Mesothelial cell of epicardium (in vitro differentiated cells): ENCODE measurements at places on chromosomes 6 and 20.

- DNase-seq = no peak
These were observed 804.1 kb downstream of the TFAP2A start for GRCh38 chr6:9610620-9611415.

GRCh38 chr20:23503649-23504048 lies 12.7 kb downstream of the CST8 start:
- DNase-seq = no peak

DNA sequence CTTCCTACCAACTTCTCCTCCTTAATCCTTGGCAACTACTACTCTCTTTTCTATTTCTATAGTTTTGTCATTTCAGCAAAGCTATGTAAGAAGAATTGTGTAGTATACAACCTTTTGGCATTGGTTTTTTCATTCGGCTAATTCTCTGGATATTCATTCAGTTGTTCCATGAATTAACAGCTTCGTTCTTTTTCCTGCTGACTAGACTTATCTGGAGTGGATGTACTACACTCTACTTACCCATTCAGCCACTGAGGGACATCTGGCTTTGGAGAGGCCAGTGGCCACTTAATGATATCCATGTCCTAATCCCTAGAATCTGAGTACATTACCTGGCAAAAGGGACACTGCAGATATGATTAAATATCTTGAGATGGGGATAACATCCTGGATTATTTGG lies 623.9 kb downstream of the DOK5 start:
- DNase-seq = no peak

DNA sequence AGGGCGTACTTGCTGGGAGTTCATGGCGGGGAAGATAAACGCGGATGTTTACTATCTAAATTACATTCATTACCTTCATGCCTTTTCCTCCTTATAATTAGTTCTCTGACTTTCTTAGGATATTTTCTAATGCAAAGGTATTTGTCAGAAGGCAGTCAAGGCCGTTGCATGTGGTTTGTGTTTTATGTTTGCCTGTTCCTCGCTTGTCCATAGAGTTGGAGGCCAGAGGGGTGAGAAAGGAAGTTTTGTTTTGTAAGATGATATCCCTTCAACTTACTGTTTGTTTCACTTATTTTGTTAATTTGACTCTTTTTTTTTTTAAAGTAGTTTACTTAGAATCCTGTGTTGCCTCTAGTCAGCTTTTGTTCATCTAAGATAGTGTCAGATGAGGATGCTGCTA lies 4.0 kb upstream of the CCN2 start:
- DNase-seq = no peak

GRCh38 chr6:104022126-104022525 lies 837.6 kb downstream of the HACE1 start:
- DNase-seq = no peak

DNA sequence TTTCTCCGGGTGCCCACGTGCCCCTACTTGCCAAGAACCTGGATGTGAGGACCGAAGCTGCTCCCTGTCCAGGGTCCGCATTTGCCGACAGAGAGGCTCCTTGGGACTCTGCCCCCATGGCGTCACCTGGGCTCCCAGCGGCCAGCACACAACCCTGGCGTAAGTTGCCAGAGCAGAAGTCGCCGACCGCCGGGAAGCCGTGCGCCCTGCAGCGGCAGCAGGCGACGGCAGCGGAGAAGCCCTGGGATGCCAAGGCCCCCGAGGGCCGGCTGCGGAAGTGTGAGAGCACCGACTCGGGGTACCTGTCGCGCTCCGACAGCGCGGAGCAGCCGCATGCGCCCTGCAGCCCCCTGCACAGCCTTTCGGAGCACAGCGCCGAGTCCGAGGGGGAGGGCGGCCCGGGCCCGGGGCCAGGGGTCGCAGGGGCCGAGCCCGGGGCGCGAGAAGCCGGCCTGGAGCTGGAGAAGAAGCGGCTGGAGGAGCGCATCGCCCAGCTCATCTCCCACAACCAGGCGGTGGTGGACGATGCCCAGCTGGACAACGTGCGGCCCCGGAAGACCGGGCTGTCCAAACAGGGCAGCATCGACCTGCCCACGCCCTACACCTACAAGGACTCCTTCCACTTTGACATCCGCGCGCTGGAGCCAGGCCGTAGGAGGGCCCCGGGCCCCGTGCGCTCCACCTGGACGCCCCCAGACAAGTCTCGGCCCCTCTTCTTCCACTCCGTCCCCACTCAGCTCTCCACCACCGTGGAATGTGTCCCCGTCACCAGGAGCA lies 28.3 kb downstream of the ZNF831 start:
- DNase-seq = no peak

GRCh38 chr6:148336901-148337300 lies 5.7 kb upstream of the SASH1 start:
- DNase-seq = no peak

DNA sequence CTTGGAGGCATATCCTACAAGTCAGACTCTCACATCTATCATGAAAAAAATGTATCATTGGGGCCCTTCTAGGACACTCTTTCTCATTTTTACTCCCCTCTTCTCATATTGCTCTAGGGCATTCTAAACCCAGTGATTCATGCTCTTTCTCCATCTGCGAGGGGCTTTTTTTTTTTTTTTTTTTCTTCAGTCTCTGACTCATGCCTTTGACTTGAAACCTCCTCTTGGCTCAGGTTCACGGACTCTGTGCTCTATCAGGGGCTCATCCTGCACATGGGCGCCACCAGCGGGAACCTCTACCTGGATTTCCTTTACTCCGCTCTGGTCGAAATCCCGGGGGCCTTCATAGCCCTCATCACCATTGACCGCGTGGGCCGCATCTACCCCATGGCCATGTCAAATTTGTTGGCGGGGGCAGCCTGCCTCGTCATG lies 17.8 kb downstream of the SLC22A1 start:
- no peak for DNase-seq

DNA sequence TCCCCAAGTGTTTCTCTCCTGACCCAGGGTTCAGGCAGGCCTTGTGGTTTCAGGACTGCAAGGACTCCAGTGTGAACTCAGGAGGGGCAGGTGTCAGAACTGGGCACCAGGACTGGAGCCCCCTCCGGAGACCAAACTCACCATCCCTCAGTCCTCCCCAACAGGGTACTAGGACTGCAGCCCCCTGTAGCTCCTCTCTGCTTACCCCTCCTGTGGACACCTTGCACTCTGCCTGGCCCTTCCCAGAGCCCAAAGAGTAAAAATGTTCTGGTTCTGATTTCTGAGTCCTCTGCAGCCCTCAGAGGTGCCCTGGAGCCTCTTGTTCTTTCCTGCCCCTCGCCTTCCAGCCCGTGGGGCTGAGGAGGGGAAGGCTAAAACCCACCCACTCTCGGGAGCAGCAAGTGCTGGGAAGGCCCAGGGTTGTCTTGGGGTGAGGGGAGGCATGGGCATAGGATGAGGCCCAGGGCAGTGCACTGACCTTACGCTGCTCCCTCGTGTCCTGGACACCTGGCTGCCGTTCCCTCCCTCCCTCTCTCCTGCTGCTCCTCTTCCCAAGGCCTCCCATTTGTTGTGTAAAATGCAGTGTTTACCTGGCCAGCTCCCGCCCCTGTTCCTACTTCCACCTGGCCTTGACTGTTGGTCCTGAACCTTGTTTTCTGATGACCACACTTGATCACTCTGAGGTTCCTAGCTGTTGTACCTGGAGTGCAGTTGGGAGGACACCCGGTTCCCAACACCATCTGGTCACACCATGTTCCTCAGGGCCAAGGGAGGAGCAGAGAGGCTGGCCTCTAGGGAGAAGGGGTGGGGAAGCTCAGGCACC lies 9.9 kb downstream of the CNPY3 start:
- no peak for DNase-seq

DNA sequence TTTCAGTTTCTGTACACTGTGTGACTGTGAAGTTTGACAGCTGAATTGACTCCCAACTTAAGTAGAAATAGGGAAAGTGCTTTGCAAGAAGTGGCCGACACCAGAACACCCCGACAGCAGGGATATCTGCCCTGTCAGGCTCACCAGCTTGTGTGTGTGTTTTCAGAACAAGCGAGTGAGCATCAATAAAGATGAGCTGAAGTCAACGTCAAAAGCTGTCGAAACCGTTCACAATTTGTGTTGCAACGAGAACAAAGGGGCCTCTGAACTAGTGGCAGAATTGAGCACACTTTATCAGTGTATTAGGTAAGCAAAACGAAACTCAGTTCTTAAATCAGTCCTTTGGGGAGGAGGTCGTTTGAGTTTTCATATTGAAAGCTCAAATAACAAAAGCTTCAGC lies 10.7 kb downstream of the NELFCD start:
- no peak for DNase-seq

DNA sequence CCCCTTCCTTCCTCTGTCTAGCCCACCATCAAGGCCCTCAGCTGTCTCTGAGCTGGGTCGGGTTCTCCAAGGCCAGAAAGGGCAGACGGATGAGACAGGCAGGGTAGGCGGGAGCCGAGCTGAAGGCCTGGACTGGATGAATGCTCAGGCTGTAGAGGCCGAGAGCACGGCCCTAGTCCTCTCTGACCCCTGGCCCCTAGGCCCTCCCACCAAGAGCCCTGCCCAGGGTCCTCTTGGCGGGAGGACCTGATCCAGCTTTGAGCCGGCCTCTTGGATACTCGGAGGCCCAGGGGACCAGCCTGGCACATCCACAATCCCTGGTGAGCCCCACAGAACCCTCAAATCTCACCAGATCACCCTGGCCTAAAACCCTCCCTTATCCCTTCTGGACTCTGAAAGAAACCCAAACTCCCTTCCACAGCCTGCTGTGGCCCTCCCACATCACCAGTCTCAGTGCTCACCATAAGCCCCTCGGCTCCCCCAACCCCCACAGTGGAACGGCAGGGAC lies 8.2 kb downstream of the ADISSP start:
- DNase-seq = no peak

DNA sequence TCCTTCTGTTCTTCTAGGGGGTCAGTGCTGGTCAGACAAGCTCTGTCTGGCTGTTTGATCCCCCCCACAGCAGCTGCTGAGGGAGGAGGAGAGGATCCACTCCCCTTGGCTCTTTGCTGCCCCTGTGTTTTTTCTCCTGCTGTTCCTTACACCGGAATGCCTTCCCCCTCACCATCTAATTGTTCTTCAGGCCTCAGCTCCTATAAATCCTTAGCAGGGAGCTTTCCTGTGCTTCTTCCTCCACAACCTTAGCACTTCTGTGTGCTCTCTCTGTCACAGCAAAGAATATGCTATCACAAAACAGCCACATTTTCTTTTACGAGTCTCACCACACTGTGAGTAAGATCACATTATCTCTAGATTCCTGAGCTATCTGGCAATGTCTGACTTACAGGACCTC lies 196.6 kb downstream of the OTOR start:
- DNase-seq = no peak
